GM03348 (cell line): ENCODE measurements at places on chromosomes 1 and 21.
A peak's percentile ranks its signal among the peaks of the same experiment; 100 is the strongest.

DNA sequence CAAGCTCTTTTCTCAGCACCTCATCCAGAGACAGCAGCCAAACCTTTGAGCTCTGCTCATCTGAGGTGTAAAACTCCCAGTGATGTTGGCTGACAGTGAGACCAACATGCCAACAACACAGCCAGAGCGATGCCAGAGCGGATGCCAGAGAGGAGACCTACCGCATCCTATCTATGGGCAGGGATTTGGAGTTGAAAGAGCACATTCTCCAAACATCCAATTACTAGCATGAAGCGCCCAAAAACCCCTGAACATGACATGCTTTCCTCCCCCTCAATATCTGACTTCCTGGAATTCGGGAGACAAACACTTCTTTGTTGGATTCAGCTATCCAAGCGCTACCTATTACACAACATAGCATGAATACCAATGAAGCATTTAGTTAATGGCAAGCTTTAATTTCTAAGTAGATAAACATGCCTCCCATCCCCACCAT is 23.1 kb upstream of the PAXBP1 start:
- DNase-seq = no peak

- no peak for DNase-seq
Measured at GRCh38 chr1:154778275-154778674, 91.8 kb downstream of the KCNN3 start.

DNA sequence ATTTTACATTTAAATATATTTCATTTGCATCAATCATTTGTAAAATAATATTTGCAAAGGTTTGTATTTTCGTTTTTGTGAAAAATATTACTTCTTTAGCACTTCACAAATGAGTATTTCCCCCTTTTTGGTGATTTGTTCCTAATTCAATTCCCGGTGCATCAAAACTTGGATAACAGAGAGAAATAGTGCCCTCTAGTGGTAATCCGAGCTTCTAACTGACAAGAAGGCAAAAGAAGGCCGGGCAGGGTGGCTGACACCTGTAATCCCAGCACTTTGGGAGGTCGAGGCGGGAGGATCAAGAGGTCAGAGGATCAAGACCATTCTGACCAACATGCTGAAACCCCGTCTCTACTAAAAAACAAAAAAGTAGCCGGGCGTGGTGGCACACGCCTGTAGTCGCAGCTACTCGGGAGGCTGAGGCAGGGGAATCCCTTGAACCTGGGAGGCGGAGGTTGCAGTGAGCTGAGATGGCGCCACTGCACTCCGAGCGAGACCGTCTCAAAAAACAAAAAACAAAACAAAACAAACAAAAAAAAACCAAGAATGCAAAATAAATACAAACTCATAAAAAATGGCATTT is 137.7 kb downstream of the COL11A1 start:
- DNase-seq = peak; percentile 57

- DNase-seq = no peak
Measured at GRCh38 chr1:100793659-100794058, 74.1 kb downstream of the VCAM1 start.

DNA sequence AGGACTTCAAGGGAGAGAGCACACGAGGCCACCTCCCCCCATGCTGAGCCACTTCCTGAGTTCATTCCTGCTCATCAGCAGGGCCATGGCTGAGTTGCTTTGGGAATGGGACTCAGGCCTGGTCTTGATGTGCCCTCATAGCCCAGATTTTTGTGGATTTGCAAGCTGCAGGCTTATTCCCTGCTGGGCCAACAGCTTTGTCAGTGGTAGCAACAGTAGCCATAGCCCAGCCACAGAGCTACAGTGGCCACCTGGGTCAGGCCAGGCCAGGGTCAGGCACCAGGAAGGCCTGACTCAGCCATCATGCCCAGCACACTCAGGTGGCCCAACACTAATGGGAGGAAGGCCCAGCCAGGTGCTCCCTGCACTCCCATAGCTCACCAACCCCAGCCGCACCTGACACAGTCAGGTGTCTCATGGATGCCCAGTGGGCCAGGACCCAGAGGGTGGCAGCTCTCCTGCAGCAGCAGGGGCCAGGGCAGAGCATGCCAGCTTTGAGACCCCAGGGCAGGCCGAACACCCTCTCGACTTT is 33.5 kb downstream of the EPHA2 start:
- DNase-seq = peak; percentile 61

GRCh38 chr21:42925114-42925926 is at the start of gene ERVH48-1:
ERVH48-1 (minus strand) TSS chr21:42925630; CDS start chr21:42919006, 6,624 bp downstream.
- DNase-seq = no peak

DNA sequence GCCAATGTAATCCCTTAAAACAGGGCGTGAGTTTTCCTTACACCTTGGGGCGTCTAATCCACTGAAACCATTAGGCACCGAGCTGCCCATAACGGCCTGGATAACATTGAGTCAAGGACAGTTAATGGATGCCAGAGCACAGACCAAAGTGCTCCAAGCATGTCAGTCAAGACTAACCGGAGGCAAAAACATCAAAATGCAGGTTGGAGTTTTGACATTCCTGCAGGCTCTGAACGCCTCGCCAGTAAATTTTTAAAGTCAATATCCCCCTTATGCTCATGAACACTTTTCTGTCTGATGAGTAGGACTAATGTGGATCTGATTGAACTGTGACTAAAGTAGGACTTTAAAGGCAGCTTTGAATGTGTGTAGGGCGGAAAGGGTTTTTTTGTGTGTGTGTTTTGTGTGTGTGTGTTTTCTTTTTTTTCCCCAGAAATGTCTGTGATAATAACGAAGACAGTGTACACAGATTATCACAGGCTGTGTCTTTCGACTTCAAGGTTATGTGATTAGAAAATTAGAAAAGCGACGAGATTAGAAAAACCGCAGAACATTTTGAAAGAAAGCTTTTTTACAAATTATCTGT is 194.2 kb upstream of the PROX1 start:
- DNase-seq = no peak

DNA sequence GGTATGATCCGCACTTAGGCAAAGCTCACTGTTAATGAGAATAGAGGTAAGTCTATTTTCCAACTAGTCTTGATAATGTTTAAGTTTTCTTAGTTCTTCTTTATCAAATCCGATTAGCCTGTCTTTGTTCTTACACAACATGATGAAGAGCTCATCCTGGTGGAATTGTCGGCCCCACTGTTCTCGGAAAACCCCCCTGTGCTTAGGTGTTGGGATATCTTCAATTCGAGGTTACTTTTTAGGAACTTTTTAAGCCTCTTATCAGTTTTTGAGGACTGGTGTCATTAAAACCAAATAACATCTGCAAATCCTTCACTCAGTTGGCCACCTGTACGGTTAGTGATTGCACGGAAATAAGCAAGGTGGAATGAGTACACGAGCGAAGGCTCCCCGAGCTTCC is 60.7 kb upstream of the KIF26B start:
- no peak for DNase-seq

DNA sequence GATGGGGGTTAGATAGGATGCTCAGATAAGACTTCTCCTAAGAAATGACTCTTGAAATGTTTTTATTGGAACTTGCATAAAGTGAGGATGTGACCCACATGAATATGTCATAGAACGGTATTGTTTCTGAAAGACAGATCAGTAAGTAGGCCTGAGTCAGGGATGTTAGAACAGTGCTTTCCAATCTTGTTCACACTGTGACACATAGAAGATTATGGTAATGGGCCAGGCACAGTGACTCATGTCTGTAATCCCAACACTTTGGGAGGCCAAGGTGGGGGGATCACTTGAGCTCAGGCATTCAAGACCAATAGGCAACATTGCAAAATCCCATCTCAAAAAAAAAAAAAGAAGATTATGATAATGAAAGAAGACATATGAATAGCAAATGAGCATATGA is 32.9 kb downstream of the FMO4 start:
- DNase-seq = no peak

DNA sequence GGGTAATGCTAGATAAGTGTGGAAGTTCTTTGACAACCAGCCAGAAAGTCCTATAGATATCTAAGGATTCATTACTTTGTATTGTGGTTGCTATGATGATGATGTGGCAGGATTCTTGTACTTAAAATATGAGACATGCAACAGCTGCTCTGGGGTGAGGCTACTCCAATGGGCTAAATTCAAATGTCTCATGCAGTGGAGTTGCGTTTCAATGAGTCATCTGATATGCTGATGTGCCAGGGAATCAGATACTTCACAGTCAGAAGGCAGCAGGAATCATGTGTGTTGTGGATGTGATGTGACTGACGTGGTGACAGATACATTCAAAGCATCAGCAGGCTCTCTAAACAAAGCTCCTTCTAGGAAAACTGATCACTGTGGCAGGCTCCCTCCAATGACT is 66.5 kb downstream of the TSEN15 start:
- peak; percentile 79 for DNase-seq

DNA sequence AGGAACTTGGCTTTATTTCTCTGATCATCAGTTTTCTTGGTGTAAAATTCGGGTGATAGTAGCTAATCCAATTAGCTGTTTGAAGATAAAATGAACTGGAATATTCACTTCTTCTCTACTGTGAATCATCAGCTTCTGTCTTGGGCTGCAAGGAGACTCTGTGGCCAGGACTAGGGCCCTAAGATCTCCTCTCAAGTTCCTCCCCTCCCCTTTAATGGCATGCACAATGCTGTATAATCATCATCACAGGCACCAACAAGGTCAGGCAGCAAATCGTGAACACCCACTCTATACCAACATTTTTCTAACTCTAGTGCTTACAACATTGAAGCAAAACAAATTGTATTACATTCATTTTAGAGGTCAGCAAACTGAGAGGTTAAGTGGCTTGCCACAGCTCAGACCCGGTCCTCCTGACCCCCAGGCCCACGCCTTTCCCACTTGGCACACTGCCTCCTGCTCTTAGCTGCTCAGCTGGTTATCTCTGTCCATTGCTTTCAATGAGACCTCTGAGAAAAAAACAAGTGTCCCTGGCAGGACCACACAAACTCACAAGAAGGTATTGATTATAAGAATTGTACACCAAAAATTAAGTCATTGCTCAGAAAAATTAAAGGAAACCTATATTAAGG is 31.8 kb downstream of the LRRC52 start:
- DNase-seq = no peak

DNA sequence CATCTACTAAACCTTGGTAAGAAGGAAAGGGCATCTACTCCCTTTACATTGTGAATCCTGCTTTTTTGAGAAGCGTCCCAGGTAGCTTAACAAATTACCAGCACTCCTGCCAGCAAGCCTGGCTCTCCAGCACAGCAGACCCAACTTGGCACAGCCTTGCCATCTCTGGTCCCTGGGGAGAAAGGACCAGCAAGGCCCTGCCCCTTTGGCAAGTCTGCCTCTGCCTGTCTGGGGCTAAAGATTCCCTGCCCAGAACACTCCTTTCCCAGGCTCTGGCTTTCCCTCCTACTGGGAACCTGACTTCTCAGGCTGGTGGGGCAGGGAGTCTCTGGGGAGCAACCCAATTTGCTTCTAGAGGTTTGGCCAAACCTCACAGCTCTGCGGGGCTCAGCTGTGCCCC is 68.5 kb downstream of the ATP2B4 start:
- DNase-seq = peak; percentile 30

DNA sequence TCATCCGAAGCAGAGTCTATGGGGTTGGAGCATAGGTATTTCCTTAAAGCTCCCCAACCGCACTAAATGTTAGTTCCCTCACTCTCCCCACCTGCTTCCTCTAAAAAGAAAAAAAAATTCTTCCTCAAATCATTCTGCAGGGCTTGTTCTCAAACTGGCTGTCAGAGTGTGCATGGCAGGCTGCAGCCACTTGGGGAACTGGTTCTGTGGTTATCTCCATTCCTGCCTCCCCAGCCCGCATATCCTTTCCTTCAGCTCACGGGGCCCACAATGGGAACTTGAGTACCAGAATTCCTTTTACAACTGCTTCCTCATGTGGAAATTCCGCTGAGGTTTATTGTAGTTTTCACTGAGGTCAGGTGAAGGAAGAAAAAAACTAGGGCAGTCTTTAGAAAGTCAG is 159.2 kb downstream of the PIGK start:
- DNase-seq = no peak

DNA sequence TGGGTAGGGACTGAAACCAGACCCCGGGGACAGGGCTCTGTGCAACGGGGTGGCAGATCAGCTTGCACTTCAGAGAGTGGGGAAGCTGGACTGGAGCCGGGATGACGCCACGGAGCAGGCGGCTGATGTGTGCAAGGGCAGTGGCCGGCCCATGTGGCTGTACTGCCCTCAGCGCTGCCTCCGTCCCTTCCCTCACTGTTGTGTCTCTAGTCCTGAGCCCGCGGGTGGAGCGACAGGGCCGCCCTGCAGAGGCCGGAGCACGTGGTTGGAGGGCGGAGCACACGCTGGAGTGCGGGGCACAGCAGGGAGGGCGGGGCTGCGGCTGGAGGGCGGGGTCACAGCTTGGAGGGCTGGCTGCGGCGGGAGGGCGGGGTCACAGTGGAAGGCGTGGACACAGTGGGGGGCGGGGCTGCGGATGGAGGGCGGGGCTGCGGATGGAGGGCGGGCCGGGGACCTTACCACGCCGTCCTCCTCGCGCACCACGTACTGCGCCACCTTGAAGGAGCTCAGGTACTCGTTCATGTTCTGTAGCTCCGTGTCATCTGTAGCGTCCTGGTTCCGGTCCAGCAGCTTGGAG is 52.4 kb downstream of the CHD5 start:
- DNase-seq = peak; percentile 93

DNA sequence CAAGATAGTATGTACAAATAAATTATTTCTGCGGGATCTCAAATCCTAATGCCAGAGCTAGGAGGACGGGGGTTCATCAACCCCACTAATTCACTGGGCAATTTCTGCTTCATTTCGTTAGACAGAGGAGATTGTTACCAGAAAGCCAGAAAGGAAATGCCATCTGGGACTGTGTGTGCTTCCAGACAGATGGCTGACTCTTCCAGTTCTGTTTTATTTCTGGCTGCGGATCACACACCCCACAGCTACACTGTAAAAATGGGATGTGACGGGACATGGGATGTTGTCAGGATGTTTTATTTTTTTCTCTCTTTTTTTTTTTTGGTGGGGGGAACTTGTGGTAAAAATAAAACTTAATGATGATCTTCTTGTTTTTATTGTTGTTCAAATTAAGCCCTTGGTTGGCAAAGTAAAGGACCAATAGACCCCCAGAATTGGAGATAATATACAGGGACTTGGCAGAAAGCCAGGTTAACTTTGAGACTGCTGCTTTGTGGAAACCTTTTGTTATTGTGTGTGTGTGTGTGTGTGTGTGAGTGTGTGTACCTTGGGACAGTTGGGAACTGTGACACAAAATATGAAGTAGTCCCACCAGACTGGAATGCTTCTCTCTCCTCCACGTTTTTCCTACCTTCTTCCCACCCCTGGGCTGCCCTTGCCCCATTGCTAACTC is 114.5 kb downstream of the NUF2 start:
- no peak for DNase-seq

DNA sequence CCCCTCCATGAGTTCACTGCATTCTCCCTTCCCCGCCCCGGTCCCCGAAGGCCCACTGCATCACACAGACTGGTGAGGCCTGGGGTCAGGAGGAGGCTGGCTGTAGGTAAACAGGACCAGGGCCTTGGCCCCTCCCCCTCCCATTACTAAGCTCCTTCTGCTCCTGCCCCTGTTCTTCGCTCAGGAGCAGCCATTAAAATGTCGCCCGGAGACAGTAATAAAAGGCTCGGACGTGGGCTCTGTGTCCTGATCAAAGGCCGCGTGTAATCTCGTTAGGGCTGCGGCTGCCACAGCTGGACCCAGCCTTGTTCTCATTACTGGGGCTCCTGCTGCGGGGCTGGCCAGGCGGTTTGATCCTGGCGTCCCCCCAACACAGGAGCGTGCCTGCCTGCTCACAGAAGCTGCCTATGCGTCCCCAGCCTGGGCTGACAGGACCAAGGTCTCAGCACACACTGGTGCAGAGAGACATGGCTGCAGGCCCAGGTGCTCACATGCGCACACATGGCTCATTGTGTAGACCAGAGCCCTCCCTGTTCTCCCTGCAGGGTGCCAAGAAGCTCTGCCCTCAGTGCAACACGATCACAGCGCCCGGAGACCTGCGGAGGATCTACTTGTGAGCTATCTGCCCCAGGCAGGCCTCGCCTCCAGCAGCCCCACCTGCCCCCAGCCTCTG is 24.0 kb downstream of the TMEM53 start:
- DNase-seq = no peak
